Thoracic aorta (tissue), 2 donors: ENCODE measurements at places on chromosomes 6 and 20.

GRCh38 chr6:6317825-6318733 lies 2.4 kb downstream of the F13A1 start:
- no peak for DNase-seq

DNA sequence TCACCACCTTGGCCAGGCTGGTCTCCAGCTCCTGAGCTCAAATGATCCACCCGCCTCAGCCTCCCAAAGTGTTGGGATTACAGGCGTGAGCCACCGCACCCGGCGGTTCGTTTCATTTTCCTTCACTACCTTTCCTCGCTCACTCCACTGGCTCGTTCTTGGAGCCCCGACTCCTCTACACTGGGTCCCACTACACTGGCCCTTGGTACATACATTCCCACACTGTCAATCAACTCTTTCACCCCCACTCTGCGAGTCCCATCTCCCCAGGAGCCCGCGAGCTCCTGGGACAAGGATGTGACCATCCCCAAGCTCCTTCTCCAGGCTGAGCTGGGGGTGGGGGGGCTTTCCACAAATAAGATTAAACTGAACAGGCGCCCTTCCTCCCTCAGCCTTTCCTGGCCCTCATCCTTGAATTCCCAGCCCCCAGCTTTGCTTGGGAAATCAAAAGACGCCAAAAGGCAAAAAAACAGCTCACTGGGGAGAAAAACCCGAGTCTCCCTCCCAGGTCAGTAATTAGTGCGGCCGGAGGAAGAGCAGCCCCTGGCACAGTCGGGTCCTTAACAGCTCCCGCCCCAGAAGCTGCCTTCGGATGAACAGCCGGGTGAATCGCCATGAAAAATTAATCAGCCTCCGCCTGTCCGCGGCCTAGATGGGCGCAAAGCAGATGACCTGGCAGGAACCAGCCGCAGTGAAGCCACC lies 42.8 kb upstream of the LY86 start:
- DNase-seq: no peak

DNA sequence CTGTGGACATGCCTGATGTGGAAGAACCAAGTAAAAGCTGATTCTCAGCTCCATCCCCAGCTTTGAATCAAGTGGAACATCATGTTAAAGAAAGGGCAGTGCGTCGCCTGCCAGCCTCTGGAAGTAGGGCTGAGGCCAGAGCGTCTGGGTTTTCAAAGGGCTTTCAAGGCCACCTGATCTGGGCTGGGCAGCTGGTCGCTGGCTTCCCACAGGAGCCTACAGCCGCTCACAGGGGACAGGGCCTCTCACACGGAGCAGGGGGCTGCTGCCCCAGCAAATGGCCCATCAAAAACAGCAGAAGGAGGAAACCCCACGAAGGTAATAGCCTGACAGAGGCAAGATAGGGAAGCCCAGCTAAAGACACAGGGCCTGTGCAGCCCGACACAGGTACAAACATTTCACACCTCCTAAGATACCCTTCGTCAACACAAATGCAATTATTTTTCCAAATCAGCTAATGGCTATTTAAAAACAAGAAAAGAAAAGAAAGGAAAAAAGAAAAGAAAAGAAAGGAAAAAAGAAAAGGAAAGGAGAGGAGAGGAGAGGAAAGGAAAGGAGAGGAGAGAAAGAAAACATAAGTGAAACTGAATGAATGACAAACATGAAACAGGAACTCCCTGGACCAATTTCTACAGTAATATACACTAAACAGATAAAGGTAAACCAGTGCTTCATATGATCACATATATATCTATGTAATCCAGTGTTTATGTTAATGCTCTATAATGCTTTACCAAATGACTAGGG lies 24.8 kb downstream of the RRBP1 start:
- DNase-seq: no peak

GRCh38 chr6:4964675-4965561 lies 38.9 kb downstream of the RPP40 start:
- no peak for DNase-seq

GRCh38 chr6:88919032-88919431 lies 44.4 kb downstream of the RNGTT start:
- DNase-seq: no peak

DNA sequence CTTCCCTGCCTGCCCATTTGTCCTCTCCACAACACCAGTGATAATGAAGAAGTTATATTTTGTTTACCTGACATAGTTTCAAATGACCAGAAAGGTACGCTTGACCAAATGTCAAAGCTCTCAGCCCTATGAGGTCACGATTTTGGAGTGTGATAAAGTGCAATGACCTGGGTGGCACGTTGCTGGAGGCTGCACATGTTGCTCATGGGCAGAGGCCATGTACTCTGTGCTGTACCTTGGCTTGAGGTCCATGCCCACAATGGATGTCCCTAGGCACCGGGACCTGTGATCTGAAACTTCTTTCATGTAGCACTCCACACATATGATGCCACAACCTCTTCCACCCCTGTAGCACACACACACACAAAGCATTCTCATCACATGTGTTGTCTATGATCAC lies 164.0 kb upstream of the HEY2 start:
- DNase-seq: no peak
